ENCODE measurements at places on chromosomes 3 and 15. TPM values are rescaled to one million over a fixed set of nuclear protein-coding genes. Genes with fewer than 3 reads are reported as not detected.

Gene PLAAT1
- not detected for total RNA-seq

Gene CHRM5
- total RNA-seq = not detected

GRCh38 chr15:55277116-55277564 lies 12.5 kb downstream of the RAB27A start:
- no peak for DNase-seq
- no peak overlapping the region for H3K27ac ChIP-seq
- H3K27me3 ChIP-seq = no peaks in the 10 kb centered on the region
- H3K4me3 ChIP-seq = no peak overlapping the region
- no peaks in the 10 kb centered on the region for H3K36me3 ChIP-seq

GRCh38 chr15:40498891-40499290 lies 28.1 kb downstream of the CHST14 start:
- H3K27me3 ChIP-seq = no peaks in the 10 kb centered on the region
- DNase-seq = no peak
- H3K27ac ChIP-seq = no peak overlapping the region

Gene RTP1
- total RNA-seq = not detected

Gene PRSS50
- 0.50 TPM for total RNA-seq

Gene P3H2
- 20.9 TPM for total RNA-seq

Gene ADGRG7
- not detected for total RNA-seq

Gene CHDH
- total RNA-seq = 0.28 TPM

GRCh38 chr15:57313134-57313483 lies 63.2 kb upstream of the CGNL1 start:
- no peak overlapping the region for H3K4me3 ChIP-seq
- H3K4me1 ChIP-seq = no peaks in the 10 kb centered on the region
- DNase-seq = no peak
- no peak overlapping the region for H3K27ac ChIP-seq
- H3K36me3 ChIP-seq = no peaks in the 10 kb centered on the region

Gene TMED3
- total RNA-seq = 58.6 TPM

Gene IMPG2
- total RNA-seq = 0.05 TPM

DNA sequence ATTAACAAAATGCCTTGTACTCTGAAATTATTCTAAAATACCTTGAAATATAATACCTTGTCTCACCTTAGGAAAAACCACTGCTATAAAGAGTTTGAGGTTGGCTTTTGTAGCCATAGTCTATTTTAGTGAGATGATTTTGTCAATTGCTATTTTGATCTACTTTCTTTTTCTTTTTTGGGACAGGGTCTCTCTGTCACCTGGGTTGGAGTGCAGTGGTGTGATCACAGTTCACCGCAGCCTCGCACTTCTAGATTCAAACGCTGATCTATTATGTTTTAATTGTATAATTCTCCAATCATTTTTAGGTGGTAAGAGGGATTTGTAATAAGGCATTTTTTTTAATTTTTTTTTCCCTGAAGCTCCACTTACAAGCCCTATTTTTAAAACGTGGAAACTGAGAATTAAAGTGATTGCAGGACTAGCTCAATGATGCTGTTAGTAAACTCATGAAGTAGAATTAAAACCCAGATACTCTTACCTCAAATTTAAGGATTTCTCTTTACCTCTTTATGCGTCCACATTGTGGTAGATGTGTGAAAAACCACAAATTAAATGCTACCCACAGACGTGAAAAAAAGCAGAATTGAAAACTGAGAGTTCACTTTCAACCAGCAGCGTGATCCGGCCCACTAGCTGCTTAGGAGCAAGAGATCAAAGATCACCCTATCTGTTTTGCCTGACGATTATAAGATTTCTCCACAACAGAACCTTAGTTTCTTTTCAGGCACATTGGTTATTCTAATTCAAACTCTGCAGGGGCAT lies 384.2 kb downstream of the CGGBP1 start:
- H3K27ac ChIP-seq = no peak overlapping the region
- no peak overlapping the region for H3K4me3 ChIP-seq
- no peak for DNase-seq
- H3K4me1 ChIP-seq = no peaks in the 10 kb centered on the region
- H3K27me3 ChIP-seq = no peaks in the 10 kb centered on the region

Gene GPR160
- 11.1 TPM for total RNA-seq

DNA sequence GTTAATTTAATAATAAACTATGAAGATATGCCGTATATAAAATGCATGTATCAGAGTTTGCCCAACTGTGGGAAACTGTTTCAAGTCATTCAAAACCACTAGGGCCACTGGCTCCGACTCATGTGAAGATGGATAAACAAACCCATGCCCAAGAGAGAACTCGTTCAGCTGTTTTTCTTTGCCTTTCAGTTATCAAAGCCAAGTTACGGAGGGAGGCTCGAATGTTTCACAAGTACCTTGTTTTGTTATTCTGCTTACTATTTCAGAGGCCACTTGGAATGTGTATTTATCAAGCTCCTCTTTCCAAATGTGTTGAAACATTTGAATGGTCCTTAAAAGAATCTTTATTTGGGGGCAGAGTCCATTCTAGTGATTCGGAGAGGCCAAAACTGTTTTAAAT lies 82.1 kb downstream of the DUT start:
- DNase-seq = no peak
- no peaks in the 10 kb centered on the region for H3K36me3 ChIP-seq
- no peak overlapping the region for H3K4me3 ChIP-seq
- no peaks in the 10 kb centered on the region for H3K4me1 ChIP-seq
- H3K27me3 ChIP-seq = no peaks in the 10 kb centered on the region
- no peak overlapping the region for H3K27ac ChIP-seq

Gene GOLGA8S
- total RNA-seq = 0.09 TPM

- H3K4me3 ChIP-seq = peak within 1 kb of the TSS; percentile 58
- H3K27me3 ChIP-seq = no peaks in the 10 kb centered on the region
Measured at GRCh38 chr3:55486857-55487380, at the start of gene WNT5A. WNT5A (minus strand) TSS chr3:55487306; CDS start chr3:55486985, 321 bp downstream.

Gene DNAJC17
- total RNA-seq = 27.4 TPM

DNA sequence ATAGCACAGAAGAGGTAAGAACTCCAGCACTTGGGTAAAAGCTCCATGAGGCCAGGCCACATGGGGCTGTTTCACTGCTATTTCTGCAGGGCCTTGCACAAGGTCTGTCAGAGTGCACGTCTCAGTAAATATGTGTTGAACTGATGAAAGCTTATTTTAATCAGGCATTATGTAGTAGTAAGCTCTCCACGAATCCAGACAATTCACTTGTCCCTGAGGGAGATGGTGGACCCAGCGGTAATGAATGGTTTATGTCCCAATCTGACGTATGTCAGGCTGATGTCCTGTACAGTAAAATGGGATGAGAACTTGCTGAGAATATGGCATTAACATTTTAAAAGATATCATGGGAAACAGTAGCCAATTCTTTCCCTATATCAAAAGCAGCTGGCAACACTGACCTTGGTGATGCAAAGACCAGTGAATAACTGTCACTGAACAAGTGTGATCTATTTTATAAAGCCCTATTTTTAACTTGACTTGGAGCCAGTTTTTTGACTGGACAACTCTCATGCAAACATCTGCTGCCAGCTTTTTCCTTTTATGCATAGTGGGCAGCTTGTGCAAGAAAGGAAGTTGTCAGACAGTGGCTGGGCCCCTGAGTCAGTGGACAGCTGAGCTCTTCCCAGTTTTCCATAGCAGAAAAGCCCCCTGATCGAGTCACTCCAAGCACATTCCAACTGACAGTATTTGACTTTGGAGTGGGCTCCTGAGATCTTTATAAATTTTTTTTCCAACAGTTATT lies 519.8 kb upstream of the MDFIC2 start:
- no peak for DNase-seq
- no peak overlapping the region for H3K4me3 ChIP-seq
- no peaks in the 10 kb centered on the region for H3K27me3 ChIP-seq
- H3K36me3 ChIP-seq = no peaks in the 10 kb centered on the region
- no peaks in the 10 kb centered on the region for H3K4me1 ChIP-seq

- no peak overlapping the region for H3K27ac ChIP-seq
- no peaks in the 10 kb centered on the region for H3K36me3 ChIP-seq
- DNase-seq = peak; percentile 56
- H3K27me3 ChIP-seq = no peaks in the 10 kb centered on the region
- no peak overlapping the region for H3K4me3 ChIP-seq
Measured at GRCh38 chr3:46660543-46661523, 32.6 kb downstream of the ALS2CL start.

- no peak overlapping the region for H3K4me3 ChIP-seq
- H3K36me3 ChIP-seq = no peaks in the 10 kb centered on the region
- no peak for DNase-seq
- H3K4me1 ChIP-seq = no peaks in the 10 kb centered on the region
- H3K27me3 ChIP-seq = no peaks in the 10 kb centered on the region
- no peak overlapping the region for H3K27ac ChIP-seq
Measured at GRCh38 chr15:53307952-53308624, 451.4 kb downstream of the WDR72 start.

All from PC-9 (cell line).